ENCODE measurements at places on chromosomes 2 and 18.

GRCh38 chr2:120944575-120944974 is 208.9 kb downstream of the GLI2 start:
- DNase-seq = no peak

GRCh38 chr2:223585666-223586065 is 16.5 kb downstream of the SCG2 start:
- DNase-seq = no peak

DNA sequence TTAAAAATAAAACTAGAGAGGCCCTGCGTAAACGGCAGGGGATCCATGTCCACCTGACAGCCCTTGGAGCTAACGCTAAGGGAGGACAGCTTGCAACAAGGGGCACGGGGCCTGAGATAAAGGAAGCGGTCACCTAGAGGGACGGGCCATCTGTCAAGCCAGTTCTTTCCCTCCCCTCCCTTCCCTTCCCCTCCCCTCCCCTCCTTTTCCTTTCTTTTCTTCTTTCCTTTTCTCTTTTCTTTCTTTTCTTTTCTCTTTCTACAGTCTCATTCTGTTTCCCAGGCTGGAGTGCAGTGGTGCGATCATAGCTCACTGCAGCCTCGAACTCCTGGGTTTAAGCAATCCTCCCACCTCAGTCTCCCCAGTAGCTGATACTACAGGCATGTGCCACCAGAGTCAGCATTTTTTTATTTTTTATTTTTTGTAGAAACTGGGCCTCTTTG is 34.5 kb upstream of the CTAGE1 start:
- no peak for DNase-seq

- DNase-seq = no peak
Measured at GRCh38 chr18:23627321-23627720, 35.4 kb downstream of the ANKRD29 start.

GRCh38 chr2:43319541-43319940 is 93.1 kb upstream of the ZFP36L2 start:
- DNase-seq = no peak

DNA sequence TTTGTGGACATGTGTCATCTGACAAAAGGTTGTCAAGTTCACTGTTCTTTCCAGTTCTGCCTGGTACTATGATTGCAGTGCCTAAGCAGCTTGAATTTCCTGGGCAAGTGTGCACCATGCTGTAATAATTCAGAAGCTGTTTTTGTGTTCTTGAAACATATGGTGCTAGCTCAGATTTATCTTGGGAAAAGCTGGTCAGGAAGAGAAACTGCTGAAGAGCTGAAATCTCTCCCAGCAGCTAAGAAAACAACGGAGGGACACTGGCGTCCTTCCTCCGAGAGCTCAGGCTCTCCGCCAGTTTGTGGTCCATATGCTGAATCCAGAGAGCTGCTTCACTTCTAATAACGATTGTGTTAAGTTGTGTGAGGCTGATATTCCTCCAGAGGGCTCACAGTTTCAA is 642.0 kb downstream of the DPP10 start:
- DNase-seq = no peak

DNA sequence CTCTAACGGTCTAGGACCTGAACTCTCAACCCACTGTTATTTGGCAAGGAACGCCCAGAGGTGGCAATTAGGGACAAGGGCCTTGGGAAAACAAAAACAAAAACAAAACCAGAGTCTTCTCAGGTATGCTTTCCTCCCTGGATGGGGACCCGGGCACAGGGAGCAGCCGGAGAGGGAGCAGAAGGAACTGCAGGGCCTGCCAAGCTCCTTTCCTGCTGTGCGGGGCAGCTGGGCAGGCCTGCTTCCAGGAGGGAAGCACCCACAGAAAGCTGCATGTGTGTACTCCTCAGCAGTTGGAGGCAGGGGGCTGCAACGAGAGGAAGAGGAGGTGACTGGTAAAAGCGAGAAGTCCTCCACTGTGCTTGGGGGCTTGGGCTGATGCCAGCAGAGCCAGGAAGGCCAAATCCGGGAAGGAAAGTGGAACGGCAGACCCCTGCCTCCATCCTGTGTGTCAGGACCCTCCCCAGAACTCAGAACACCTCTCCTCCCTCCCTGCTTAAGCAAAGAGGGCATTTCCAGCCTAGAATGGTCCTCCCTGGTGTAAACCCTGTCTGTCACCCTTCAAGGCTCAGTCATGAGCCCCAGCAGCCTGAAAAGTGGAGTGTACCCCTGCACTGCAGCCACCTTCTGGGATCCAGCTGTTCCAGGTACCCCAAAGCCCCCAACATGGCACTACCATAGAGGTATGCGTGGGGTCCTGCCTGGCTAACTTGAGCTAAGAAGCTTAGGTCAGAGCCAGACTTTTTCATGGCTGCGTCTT is 56.3 kb downstream of the DNMT3A start:
- DNase-seq = no peak

- no peak for DNase-seq
Measured at GRCh38 chr2:60512062-60512622, 41.3 kb downstream of the BCL11A start.

DNA sequence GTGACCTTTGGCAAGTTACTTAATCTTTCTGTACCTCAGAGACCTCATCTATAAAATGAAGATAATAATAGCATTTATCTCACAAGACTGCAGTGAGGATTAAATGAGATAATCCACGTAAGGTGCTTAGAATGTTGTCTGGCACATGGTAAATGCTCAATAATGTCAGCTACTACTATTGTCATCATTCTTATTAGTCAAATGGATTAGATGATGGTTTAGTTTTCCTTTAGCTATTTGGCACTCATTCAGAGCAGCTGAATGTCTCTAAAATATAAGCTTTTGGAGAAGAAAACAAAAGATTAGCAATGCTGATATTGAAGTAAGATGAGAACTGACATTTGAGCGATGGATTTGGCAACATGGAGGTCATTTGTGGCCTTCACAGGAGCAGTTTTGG is 125.1 kb downstream of the AQP4 start:
- no peak for DNase-seq

- DNase-seq = no peak
Measured at GRCh38 chr18:52764316-52764715, 424.3 kb downstream of the DCC start.

GRCh38 chr18:58608216-58608615 is 20.7 kb downstream of the ALPK2 start:
- no peak for DNase-seq

GRCh38 chr2:149988361-149988760 is 400.8 kb upstream of the MMADHC start:
- no peak for DNase-seq

DNA sequence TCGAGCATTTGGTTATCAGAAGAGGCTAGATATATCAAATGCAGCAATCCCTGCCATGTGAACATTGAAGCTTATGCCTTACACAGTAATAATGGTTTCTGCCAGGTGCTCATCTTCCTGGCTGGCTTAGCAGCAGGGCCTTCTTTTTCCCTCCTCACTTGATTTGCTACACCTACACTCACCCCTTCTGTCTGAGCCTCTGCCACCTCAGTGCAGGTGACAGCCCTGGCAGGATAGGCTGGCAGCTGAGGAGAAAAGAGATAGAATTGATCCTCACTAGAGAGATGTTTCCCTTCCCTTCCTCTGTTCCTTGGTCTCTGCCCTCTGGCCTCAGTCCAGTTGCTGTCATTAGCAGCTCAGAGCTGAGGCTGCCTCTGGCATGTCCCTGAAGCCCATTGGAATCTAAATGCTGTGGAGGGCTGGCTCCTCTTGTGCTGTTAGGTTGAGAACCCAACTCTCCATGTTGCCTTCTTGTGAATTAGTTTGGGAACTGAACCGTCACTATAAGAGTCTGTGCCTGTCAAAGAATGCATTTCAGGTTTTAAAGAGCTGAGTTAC is 18.2 kb downstream of the MPHOSPH10 start:
- no peak for DNase-seq

GRCh38 chr18:23274638-23275482 is 139.6 kb downstream of the CABLES1 start:
- no peak for DNase-seq

- DNase-seq = no peak
Measured at GRCh38 chr2:80145499-80145898, 159.1 kb downstream of the LRRTM1 start.

DNA sequence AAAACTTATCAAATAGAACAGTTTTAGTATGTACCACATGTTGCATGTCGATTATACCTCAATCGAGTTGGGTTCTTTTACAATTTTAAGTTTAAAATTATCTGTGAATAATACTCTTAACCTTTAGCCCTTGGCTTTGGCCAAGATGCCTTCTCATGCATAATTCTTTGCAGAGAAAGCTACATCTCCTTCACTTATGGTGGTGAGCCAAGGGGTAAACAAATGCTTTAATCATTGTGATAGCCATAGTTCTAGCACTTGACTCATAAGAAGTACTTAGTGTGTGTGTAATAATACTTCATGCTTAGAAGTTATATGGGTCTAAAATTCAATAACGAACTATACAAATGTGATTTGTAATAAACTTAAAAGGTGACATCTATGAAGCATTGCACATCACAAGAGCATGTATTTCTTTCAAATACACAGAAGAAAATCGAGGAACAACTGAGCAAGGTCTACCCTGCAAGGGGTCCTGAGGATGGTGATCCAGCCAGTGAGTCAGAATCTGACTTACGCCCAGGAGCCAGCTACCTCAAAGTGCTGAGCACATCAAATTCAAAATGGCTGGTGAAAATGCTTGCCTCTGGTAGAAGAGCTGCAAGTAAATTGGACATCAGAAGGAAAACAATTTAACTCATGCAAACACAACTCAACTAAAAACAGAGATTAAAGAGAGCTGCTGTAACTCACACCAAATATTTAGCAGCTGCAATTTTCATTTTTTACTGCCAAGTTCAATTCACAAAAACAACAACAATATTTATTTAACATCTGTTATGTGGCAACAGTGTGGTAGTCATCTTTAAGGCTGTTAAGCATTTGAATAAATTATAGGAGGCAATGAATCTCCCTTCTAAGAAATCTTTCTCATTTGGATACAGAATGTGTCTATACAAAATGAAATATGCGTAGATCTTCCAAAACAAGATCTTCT is 23.8 kb upstream of the TTC39C start:
- DNase-seq = no peak

DNA sequence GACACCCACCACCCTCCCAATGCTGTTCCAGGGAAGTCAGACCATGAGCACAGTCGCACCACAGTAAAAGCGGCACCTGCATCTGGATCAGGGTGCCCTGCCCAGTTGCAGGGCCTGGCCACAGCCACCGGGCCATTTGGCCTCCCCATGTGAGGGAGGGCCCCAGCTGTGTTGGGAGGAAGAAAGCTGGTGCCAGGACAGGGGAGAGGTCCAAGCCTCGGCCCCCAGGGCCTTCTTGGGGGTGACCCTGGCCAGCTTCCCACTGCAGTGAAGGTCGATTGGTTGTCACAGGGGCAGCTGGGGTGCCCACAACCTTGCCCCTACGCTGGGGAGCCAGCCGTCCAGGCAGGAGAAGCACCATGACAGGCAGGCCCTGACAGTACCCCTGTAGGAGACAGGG is 183.2 kb upstream of the RAB6C start:
- DNase-seq = no peak

DNA sequence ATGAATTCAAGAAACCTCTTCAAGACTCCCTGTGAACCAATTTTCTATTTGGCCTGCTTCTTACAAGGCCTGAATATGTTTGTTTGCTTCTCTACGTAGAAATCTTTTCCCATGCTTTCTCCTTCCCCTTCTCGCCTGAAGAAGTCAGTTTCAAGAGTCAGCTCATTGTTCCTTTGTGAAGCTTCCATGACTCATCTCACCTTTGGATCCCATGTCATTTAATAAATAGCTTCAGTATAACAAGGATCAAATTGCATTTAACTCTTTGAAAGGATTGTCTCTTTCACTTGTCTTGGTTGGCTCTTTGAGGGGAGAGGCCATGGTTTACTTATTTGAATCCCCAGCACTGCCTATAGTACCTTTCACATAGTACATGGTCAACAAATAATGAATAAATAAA is 28.4 kb downstream of the CPS1 start:
- no peak for DNase-seq

DNA sequence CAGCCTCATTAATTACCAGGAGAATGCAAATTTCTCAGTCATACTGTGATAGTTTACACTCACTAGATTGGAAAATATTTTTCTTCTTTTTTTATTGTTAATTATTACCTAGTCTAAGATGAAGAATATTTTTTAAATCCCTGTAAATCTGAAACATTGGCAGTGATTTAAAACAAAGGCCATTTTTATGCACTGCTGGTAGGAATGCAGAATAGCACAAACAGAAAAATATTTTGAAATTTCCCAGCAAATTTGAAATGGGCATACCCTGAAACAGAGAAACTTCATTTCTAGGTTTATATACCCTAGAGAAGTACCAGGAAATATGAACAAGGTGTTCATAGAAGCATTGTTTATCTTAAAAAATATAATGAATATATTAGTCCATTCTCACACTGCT is 31.0 kb downstream of the DYNAP start:
- no peak for DNase-seq

DNA sequence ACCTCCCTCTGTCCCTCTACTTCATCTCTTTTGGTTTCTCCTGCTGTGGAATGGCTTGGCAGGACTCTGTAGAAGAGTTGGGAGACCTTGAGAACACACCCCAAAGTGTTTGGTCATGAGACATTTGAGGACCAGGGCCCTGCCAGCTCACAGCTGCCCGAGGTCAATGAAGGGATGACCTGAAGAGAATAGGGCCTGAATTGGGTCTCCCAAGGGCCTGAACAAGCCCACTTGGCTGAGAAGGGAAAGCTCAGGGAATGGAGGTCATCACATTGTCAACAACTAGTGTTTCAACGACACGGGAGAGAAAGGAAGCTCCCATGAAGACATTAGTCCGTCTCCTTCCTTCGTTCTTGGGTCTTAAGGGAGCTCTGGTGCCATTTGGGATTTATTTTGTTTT is 52.8 kb downstream of the TTC32 start:
- DNase-seq = no peak

- no peak for DNase-seq
Measured at GRCh38 chr18:35190948-35191697, 49.7 kb upstream of the ZNF397 start.

DNA sequence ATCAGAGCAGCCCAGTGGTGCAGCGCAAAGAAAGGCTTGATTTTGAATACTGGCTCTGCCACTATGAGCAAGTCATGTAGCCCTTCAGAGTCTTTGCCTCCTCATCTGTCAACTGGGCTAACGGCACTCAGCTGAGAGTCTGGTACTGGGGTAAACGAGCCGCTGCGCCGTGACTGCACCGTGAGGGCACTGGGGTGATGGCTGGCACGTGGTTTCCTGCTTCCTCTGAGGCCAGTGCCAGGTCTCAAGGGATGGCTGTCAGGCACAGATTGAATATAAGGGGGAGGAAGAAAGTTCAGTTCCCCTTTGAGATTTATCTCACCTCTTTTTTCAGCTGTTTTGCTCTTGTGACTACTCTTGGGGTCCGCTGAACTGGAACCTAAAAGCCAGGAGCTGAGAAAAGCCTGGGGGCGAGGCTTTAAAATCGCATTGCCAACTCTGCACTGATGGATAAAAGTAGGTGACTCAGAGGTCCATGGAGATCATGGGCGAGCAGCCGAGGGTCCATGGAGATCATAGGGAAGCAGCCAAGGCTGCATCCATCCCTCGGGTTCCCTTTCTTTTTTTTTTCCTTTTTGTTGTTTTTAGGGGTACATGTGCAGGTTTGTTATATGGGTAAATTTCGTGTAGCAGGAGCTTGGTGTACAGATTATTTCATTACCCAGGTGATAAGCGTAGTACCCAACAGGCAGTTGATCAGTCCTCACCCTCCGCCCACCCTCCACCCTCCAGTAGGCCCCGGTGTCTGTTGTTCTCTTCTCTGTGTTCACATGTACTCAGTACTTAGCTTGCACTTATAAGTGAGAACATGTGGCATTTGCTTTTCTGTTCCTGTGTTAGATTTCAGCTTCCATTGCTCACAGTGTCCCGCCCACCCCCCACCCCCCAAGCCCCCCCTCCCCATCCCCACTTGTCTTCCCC is 114.3 kb downstream of the SPP2 start:
- DNase-seq = no peak
